Activated T-helper 9 cell treated with anti-CD3 and anti-CD28 coated beads, Interleukin-2, amount 50 U/mL, for 16 hours (primary cell): ENCODE measurements at places on chromosomes 5 and 9.

DNA sequence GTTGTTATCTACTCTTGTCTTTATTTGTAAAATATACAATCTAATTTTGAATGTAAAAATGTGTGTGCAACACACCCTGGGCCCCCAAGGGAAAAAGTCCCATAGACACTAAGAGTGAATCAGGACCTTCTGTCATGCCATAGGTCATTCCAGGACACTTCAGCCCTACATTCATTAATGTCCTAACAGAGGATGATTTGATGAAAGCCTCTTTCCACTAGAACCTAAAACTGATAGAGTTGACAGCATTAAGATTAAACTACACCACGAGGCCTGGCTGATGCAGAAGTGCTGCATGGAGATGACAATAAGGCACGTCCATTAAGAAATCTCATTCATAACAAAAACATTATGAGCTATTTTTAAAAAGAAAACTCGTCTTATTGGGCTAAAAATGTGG, 46.2 kb downstream of the FRMD3 start:
- DNase-seq = no peak

- DNase-seq = no peak
These were observed 165.6 kb upstream of the FSTL4 start for GRCh38 chr5:133777951-133778350.

GRCh38 chr9:20513126-20513913, 109.0 kb downstream of the MLLT3 start:
- DNase-seq = no peak

GRCh38 chr5:172721455-172722326, 49.3 kb downstream of the DUSP1 start:
- no peak for DNase-seq

GRCh38 chr5:122704247-122705036, 70.4 kb upstream of the SNX2 start:
- no peak for DNase-seq

DNA sequence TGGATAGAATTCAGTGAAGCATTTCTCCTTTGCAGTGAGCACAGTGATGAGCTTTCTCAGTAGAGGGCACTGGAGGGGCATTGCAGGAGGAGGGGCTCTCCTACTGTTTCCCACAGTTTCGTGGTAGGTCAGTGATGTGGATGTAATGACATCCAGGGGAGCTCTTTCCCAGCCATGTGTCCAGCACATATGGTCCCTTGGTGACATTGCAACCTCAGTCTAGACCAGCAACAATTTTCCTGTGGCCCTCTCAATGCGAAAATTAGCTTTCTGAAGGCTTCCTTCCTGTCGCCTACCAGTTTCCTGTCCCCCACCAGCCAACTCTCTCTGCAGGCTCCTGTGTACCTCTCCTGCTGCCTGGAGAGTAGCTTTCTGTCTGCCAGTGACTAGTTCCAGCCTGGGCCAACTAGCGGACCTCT, 6.9 kb upstream of the PDCL start:
- DNase-seq = no peak

DNA sequence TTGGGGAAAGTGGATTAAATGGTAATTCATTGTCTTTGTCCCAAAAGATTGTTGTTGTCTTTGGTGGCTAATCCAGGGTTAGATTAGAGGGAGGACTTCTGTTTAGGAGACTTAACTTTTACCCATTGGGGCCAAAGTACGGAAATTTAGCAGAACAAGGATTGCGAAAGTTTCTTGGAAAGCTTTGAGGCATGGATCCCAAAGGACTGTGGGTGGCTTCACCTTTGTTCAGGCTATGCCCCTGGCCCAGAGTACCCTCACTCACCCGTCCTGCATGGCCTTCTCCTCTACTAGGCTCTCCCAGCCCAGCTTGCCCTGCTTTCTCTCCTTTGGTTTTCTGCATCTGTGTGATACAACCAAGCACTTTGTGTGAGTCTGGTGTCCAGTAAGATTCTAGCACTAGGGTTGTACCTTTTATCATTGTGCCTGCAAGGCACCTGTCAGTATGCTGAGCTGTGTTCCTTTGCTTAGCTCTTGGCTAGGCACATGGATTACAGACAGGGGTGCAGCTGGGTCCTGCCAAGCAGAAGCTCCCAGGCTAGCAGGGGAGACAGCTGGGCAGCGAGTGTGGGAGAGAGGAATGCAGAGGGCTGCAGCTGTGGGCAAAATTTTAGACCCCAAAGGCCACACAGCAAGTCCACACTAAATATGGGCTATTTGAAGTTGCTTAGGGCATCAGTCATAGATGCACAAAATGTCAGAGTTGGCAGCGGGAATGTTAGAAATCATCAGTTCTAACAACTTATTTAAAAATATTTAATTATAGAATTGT, 3.2 kb downstream of the PPARGC1B start:
- DNase-seq = no peak

GRCh38 chr5:150448334-150448733, 1.2 kb downstream of the RPS14 start:
- DNase-seq = no peak

- DNase-seq = no peak
These were observed 61.0 kb upstream of the ADAMTS2 start for GRCh38 chr5:179406031-179406961.

GRCh38 chr9:87886210-87886932, 3.7 kb downstream of the SPATA31E1 start:
- DNase-seq = no peak

- DNase-seq = no peak
These were observed 41.3 kb downstream of the ZNF474 start for GRCh38 chr5:122170620-122171019.

- no peak for DNase-seq
These were observed 409.5 kb downstream of the ARHGEF28 start for GRCh38 chr5:74035521-74035937.

DNA sequence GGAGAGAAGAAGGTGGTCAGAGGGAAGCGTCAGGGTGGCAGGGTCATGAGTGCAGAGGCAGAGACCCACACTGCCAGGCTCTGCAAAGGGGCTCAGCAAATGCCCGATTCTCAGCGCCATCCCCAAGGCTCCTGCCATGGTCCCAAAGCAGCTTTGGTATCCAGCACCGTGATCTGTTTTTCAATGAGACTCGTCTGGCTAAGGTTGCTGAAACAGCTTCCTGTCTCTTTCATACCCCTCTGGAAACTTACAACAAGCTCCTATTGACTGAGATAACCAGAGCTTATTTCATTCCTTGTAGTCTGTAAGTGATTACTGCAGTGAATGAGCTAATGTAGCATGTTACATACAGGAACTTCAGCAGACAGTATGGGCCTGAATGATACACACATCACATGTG, 568.6 kb upstream of the DAP start:
- no peak for DNase-seq

GRCh38 chr9:77975806-77976205, 55.8 kb downstream of the GNAQ start:
- DNase-seq = no peak

DNA sequence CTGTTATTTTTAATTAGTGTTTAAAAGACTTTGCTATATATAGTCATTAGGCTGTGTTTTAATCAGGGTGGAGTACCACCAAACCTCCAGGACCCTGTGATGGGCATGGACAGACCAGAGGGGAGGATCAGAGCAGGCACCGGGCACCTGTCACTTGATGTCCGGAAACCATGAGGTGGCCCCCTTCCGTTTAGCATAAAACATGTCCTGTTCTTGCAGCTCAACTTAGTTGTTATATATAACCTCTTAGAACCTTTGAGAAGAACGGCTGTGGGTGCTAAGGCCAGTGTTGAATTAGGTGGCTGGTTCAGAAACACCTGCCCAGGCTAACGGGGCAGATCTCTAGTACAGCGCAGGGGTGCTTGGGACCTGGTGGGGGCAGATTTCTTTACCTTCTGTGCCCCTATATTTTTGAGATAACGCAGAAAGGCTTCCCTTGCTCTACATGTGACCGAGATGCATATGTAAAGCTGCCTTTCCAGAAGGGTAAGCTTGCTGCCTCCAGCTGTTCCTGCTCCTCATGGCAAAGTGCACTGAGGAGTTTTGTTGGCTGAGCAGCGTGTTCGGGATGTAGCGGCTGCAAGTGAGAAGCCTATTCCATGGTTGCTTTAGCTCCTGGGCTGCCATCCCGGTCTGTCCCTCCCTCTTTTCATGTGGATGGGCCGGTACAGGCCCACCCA, 255.5 kb downstream of the FANCC start:
- DNase-seq = no peak

- no peak for DNase-seq
These were observed 2.0 kb upstream of the CXXC5 start for GRCh38 chr5:139646111-139646510.

- no peak for DNase-seq
These were observed 75.8 kb upstream of the TMEM171 start for GRCh38 chr5:73044546-73044945.

DNA sequence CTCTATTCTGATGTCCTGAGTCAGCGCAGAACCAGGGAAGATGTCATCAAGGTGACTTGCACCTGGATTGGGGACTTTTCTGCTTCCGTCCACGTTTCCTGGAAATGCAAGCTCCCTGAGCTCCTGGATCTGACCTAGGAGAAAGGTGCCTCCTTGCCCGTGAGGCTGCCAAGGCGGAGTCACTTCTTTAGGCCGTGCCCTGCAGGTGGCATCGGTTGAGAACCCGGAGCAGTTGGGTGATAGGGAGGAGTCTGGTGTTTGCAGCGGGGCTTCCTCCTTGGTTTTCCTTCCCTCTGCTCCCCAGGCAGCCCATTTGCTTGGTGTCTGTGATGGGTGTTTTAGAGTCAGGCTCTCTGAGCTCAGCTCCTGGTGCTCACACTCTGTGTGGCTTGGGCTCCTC, 15.2 kb downstream of the NANS start:
- DNase-seq = no peak

DNA sequence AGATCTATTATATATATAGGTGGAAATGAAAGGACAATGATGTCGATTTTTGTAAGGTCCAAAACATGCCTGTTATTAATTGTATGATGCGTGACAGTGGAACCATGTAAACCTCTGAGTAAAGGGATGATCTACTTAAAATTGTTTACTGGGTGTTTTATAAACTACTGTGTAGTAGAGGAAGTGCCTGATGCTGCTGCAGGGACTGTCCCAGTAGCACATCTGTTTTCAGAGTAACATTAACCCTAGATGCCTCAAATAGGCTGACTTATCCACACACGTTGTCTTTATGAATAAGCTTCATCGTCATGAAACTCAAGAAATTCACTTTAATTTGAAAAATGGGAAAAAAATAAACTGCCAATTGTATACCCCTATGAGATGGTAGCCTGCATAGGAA, 1.7 kb downstream of the CAMK4 start:
- DNase-seq = no peak

DNA sequence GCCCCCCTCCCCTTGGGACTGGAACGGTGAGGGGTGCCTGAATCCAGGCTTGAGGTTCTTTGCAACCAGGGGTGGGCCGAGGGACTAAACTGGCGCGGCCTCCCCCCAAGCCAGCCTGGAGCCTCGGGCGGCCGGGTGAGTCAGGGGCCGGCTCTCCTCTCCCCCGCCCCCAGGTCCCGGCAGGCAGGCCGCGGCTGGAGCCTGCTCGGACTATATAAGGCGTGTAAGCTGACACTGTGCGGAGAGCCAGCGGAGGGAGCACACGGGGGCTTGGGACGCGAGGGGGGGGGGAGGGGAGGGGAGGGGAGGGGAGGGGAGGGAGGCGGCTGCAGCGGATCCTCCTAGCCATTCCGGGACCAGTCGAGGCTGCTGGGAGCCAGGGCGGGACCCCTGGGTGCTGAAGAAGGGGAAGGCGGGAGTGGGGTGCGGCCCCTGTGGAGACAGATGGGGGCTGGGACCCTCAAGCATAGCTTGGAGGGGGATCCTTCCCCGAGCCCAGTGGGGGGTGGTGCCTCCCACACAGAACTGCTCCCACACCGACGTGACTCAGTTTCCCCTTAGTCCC, 595 bp downstream of the PDLIM7 start:
- DNase-seq = no peak

- DNase-seq = no peak
These were observed 5.5 kb downstream of the FANCC start for GRCh38 chr9:95311961-95312360.

DNA sequence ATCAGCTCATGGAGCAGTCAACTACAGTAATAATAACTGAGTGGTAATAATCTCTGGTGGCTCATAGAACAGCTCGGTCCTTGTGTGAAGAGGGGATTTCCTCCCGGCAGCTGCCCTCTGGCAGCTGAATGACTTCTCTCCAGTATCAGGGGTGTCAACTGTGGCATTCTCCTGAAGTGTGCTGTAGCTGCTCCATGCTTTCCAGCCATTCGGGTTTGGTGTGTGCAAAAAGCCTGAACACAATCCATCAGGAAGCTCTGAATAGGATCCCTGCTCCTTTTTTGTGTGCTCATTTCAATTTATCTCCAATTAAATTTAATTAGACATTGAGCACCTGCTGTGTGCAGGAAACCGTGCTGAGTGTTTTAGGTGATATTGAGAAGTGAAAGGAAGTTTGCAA, 59.8 kb upstream of the BARX1 start:
- no peak for DNase-seq

DNA sequence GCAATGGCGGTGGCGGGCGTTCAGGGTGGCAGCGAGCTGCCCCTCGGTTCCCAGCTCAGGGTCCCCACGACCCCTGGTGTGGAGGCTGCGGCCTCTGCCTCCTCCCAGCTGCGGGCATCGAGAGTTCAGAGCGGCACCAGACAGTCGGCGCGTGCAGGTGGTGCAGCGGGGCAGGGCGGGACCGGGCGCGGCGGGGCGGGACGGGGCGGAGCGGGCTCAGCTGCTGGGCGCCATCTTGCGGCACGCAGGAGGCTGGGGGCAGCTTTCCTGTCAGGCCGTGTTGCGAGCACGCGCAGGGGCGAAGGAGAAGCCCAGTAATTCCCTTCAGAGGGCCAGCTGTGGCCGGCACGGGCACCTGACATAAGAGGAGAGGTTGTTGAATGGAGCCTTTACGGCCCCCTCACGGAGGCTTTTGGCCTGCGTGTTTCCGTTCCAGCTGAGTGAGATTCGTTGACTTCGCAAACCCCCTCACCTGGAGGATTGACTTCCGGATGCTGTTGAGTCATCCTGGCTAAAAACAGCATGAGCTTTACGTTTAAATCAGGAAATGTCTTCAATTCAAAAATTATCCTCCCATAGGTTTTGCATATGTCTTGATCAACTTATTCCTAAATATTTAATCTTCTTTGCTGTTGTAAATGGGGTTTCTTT, 587 bp downstream of the C5orf47 start:
- no peak for DNase-seq

GRCh38 chr5:95871146-95871806, 48.8 kb upstream of the GLRX start:
- no peak for DNase-seq

DNA sequence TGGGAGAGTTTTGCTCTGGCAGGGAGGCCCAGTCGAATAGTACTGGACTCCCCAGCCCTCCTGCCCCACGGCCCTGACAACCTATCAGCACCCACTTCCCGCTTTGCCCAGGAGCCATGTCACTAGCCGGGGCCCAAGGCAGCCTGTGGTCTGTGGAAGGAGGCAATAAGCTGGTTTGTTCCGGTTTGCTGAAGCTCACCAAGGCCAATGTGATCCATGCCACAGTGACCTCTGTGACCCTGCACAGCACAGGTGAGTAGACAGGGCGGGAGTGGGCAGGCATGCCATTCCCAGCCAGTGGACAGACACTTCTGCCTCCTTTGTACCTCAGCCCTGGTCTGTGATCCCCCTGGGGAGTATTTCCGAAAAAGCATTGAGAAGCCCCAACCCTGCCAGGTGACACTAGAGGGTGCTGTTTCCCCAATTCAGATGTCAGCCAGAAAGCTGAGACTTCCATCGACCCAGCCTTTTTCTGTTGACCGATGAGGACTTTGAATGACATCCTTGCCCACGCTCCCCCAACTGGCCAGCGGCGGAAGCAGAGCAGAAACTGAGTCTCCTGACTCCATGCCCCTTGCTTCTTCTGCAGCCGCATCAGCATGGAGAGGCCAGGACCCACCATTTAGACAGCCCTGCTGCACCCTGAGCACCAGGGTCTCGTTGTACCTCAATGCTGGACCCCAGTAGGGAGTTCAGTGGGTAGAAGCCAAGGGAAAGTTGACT, 9.6 kb downstream of the PCYOX1L start:
- peak; percentile 34 for DNase-seq
